ENCODE measurements at places on chromosomes 2 and 18. TPM values are rescaled to one million over a fixed set of nuclear protein-coding genes. Genes with fewer than 3 reads are reported as not detected.

GRCh38 chr18:11096411-11096810 is 53.0 kb downstream of the PIEZO2 start:
- DNase-seq = no peak

DHRS9 gene
- total RNA-seq = 2.0 TPM

KLHL30 gene
- 2.0 TPM for total RNA-seq

YES1 gene
- total RNA-seq = 46.0 TPM

PKDCC gene
- 128 TPM for total RNA-seq

SNED1 gene
- 40.9 TPM for total RNA-seq

DNA sequence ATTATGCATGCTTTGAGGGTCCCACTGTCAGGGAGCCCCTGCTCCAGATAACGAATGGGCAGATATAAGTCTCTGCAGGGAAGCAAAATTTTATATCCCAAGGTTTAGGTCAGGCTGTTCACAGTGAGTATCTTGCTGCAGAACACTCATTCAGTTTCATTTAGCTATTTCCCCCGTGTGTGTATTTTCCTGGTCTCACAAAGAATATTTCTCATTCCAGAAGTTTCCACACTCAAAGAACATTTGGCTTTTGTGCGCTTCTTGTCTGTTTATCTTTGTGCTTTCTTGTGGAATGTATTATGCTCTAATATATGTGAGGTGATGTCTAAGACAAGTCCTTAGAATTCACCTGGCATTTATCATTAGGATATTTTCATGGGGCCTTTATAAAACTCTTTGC is 140.4 kb upstream of the MMADHC start:
- DNase-seq = no peak

- no peak for DNase-seq
These were observed 30.2 kb downstream of the AMER3 start for GRCh38 chr2:130785466-130786055.

DNA sequence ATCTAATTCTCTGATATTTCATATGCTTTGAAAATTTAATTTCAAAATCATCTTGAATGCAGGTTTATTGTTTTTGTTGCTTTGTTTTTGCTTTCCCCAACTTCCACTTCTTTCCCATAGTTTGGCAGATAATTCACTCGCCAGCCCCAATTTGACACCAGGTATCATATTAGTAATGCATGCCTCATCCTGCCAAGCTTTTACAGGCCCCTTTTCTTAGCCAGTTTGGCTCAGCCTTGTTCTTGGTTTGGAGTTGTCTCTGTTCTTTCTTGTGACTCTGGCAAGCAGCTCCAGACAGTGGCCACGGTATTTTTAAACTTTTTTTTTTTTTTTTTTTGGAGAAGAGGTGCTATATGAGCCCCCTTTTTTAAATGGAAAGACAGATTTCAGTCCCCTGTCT is 65.3 kb downstream of the PMS1 start:
- DNase-seq = no peak

UCN gene
- total RNA-seq = 3.1 TPM

CNRIP1 gene
- total RNA-seq = 21.6 TPM

DNA sequence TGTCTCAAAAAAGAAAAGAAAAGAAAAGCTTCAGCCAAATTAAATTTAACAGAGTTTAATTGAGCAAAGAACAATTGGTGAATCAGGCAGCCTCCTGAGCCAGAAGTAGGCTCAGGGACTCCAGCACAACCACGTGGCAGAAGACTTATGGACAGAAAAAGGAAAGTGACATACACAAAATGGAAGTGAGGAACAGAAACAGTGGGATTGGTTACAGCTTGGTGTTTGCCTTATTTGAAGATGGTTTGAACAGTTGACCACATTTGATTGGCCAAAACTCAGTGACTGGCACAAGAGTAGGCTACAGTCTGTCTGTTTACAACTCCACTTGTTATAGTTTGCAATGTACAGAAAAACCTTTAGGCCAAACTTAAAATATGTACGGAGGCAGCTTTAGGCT is 83.1 kb downstream of the SOCS6 start:
- no peak for DNase-seq

DNA sequence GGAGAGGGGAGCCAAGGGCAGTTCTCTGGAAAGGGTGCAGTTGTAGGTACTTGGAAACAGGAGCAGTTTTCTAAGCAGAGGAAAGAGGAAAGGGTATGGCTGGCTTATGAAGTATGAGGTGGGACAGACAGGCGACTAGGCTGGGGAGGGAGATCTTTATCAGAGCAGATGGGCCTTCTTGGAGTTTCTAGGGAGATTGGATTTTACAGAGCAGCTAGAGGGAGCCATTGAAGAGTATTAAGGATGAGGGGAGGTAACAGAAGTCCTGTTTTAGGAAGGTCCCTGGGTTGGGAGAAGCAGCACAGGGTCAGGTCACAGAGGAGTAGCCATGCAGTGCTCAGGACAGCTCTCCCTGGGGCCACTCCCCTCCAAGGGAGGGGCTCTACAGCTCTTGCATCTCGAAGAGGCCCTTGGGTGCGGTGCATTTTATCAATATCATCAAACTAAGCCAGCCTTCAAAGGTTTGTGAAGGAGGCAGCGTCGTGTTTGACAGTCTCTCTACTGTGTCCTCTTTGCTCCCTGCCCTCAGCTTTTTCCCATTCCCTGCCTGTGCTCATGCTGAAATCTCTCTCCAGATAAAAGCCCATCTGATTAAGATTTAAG is 154.3 kb downstream of the SETBP1 start:
- no peak for DNase-seq

GRCh38 chr2:72731116-72731515 is 94.7 kb downstream of the EXOC6B start:
- DNase-seq = no peak

GRCh38 chr2:163887182-163887581 is 151.4 kb upstream of the FIGN start:
- DNase-seq = no peak

DNA sequence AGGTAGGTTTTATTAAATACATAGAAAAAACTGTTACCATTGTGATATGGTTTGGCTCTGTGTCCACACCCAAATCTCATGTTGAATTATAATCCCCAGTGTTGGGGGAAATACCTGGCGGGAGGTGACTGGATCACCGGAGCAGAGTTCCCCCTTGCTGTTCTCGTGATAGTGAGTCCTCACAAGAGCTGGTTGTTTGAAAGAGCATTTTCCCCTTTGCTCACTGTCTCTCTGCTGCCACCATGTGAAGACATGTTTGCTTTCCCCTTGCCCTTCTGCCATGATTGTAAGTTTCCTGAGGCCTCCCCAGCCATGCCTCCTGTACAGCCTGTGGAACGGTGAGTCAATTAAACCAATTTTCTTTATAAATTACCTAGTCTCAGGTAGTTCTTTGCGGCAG is 352.7 kb upstream of the SLC39A10 start:
- no peak for DNase-seq

DNA sequence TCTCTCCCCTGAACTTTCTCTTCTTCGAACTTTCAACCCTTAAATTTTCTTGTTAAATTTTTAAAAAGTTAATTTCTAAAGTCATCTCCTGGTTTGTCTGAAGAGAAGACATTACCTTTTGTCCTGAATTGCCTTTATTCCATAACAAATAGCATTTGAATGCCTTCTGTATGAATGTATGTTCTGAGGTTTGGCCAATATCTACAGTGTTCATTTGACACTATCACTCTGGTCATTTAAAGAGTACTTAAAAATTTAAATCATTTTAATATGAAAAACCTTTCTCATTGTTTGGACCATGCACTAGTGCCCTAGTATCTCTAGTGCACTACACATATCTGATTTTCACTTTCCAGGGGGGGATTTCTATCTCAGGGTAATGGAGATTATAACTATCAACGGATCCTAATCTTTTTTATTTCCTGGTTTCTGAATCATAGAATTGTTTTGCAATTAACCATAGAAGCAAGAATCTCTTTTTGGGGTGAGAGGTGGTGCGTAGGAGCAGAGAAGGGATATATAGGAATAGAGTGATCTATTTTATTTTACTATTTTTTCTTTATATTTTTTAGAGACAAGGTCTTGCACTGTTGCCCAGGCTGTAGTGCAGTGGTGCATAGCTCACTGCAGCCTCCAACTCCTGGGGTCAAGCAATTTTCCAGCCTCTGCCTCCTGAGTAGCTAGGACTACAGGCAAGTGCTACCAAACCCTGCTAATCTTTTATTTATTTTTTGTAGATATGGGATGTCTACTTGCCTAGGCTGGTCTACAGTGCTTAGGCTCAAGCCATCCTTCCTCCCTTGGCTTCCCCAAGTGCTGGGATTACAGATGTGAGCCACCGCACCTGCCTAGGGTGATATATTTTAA is 25.5 kb downstream of the TANC1 start:
- no peak for DNase-seq

DNA sequence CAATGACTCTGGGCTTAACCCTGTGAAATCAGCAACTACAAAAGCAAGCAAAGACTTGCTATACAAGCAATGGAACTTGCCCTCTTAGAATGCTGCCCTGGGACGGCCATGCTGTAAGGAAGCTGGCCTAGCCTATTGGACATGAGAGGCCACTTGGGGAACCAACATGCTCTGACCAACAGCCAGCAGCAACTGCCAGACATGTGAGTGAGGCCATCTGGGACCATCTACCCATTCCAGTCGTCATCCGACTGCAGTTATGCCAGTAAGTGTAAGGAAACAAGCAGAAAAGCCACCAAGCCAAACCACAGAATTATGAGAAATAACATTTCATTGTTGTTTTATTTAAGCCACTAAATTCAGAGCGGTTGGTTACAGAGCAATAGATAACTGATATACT is 40.9 kb downstream of the CLASP1 start:
- no peak for DNase-seq

ELAC1 gene
- total RNA-seq = 8.1 TPM

SMYD1 gene
- total RNA-seq = 7.3 TPM

- no peak for DNase-seq
These were observed 145.6 kb upstream of the EPAS1 start for GRCh38 chr2:46151577-46151976.

CDH20 gene
- total RNA-seq = not detected

DNA sequence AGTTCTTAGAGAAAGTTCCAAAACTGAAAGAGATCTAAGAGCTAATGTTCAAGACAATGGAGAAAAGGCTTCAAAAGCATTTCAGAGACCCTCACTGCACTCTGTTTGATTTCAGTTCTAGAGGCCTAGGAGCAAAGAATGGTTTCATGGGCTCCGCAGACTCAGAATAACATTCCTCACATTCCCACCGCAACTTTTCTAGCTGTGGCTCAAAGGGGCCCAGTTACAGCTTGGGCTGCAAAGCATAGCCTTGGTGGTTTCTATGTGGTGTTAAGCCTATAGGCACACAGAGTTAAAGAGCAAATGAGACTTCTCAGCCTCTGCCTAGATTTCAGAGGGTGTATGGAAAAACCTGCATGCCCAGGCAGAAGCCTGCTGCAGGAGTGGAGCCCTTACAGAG is 73.0 kb downstream of the FSIP2 start:
- DNase-seq = no peak

CFC1B gene
- total RNA-seq = not detected

ANKRD53 gene
- 2.9 TPM for total RNA-seq

PDE11A gene
- total RNA-seq = 2.8 TPM

LYPD1 gene
- total RNA-seq = 14.6 TPM

LCT gene
- not detected for total RNA-seq

FAM110C gene
- 41.8 TPM for total RNA-seq

HTR2B gene
- total RNA-seq = 0.14 TPM

DNA sequence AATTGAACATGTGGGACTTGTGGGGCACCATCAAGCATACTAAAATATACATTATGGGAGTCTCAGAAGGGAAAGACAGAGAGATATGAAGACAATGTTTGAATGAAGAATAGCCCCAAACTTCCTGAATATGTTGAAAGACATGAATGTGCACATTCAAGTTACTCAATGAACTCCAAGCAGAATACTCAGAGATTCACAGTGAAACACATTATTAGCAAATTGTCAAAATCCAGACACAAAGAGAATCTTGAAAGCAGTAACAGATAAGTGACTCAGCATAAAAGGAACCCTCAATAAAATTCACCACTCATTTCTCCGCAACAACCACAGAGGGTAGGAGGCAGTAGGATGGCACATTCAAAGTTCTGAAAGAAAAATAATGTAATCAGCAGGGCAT is 8.8 kb downstream of the C2orf92 start:
- no peak for DNase-seq

DNA sequence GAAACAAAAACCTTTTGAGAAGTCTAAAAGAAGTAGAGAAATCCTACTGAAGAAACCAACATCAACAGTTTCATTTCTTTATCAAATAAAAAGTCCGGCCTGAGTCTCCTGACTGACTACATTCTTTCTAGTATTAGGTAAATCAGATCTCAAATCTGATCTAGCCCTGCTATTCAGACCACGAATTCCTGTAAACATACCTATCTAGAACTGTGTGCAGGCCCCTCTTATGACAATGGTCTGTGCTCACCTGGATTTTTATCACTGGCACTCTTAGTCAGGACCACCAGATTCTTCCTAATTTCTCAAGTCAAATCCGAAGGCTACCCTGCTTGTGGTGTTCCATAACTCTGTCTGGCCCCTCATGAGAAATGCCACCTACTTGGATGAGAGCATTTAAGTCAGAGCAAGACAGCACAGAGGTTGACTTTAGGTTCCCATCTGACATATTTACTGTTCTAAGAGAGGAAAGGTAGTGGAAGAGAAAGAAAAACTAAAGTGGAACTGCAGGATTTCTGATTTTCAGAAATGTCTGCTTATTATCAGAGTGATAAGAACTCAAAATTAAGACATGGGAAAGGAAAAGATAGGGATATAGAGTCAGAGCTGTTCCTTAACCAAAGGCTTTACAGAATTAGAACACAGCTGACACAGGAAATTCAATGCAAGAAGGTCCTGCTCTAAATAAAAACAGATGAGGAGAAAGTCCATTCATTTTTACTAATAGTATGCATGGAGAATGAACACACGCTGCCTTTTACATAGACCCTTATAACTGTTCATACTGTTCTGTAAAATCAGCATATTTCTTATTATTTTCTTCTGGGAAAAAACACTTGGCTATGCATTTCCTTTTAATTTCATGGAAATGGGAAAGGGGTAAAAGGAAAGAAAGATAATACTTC is 56.5 kb downstream of the SLC8A1 start:
- DNase-seq = no peak

- no peak for DNase-seq
These were observed 11.2 kb downstream of the EFR3B start for GRCh38 chr2:25053041-25053440.

DNA sequence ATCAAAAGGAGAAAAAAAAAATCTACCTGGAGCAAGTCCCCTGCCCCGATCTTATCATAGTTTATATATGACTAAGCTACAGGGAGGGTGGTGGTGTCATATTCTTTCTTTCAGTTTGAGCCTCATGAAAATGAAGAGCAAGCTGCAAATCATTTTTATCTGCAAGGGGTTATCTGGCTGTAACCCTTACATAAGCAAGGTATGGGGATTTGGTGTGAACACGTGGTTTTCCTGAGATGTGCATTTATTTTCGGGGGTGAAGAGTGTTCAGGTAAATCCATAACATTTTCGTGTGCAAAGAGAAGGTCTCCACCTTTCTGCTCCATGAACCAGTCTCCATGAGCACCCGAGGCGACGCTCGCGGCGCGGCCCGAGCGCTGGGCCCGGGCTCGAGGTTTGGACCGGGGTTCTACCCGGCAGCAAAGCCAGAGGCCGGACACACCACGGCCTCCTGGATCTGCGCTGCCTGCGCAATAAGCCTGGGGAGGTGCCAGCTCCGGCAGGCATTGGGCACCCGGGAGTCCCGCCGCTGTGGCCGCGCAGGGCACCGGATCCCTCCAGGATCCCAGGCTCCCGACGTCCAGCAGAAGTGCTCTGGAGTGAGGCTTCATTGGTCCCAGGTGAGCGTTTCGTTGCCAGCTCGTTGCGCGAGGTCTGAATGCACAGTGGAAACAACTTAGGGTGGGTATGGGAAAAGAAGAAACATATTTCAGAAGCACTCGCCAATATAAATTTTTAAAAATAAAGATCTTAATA is 36.1 kb upstream of the GPD2 start:
- peak; percentile 72 for DNase-seq

SPATA3 gene
- not detected for total RNA-seq

- DNase-seq = no peak
These were observed 123.7 kb downstream of the DIS3L2 start for GRCh38 chr2:232085164-232085563.
